ENCODE measurements at places on chromosomes 7 and 10.

DNA sequence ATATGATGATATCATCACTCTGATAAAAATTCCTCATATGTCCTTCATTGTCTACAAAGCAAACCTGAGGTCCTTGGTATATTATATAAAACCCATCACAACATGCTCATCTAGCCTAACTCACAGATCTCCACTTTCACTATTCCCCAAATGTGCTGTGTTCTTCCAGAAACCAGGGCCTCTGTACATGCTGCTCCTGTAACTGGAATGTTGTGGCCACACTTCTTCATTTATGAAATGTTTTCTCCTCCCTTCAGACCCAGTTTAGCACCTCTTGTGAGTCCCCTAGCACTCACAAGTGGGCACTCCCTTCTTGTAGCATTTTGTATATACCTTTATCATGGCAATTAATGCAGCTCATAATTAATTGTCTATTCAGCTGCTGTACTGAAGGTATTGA lies 61.9 kb downstream of the AASS start:
- DNase-seq: no peak

GRCh38 chr7:105800849-105801534 lies 75.4 kb downstream of the ATXN7L1 start:
- DNase-seq: no peak

DNA sequence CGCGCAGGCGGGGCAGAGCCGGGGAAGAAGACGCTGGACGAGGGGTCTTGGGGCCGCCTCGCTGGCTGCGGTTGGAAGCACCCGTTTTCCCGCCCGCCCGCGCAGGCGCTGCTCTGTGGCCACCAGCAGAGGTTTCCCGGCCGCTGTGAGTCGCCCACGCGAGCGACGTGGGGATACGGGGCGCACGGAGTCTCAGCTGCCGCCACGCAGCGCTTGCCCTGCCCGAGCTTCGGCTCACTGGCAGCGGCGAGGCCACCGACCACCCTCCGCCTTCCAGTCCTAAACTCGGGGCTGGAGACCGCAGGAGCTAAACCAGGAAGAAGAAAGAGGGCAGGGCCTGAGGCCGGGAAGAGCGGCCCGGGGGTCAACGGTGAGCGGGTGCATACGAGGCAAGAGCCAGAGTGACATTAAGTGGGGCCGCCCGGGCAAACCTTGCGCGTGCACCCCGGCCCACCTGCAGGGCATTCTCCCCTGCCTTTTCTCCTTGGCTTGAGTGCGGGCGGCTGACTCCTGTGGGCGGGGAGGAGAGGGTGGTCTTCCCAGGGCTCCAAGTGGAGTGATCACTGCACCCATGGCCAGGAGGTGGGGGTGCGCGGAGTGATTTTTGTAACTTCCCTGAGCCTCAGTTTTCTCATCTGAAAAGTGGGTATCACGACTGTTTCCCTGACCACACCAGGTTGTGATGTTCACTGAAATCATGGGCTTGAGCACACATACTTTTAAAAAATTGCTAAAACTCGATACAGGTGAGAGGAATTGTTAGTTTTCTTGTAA lies 7.1 kb upstream of the EMX2 start:
- DNase-seq: no peak

DNA sequence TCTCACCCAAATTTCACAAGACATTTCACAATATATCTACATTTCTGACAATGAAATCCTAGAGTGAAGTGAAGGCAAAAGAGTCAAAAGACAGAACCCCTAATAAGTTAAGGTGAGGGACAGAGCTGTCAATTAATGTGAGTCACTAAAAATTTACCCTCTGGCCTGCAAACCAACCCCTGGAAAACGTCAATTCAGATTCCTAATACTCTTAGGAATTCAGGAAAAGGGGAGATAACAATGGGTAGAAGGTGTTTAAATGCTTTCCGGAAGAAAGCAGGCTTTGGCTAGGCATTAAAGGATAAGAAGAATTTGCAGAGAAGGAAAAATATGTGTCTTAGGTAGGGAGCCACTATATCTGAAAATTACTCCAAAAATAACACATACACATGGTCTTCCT lies 299.6 kb downstream of the INHBA start:
- DNase-seq: no peak

DNA sequence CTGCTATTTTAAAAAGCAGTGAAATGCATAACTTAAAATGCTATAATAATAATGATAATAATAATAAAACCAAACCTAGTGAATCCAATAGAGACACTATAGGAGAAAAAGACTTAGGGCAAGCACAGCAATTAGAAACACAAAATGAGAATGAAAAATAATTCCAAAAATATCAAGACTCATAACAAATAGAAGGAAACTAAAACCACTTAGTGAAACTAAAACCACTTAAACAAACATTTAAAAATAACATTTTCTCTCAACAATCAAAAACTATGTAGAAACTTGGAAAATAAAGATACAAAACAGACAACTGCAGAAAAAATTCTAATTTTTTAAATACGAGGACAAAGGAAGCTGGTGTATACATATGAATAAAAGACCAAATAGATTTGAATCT lies 655.2 kb upstream of the NRG3 start:
- no peak for DNase-seq

DNA sequence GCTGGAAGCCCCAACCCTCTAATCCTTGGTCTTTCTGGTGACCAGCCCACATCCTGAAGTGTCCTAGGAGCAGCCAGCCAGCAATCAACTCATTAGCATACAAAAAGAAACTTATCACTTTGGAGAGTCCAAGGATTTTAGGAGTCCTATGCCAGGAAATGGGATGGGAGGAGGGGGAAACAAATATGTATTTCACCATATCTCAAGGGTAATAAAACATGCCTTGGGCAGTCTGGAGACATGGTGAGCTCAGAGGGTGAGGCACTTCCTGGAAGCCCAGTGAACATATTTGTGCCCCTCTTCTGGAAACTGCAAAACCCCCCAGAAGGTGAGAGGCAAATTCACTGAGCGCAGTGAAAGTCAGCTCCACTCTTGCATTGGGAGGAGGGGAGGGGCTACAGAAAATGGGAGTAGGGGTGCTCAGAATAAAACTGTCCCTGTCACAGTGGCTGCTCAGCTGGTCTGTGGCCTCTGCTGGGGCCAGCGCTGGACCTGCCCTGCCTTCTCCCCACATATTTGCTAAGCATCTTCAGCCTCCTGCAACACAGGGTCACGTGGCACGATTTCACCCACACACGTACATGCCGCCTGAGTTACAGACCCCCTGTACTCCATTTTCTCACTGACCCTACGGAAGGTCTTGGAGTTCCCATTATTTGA lies 17.7 kb upstream of the ZMIZ1 start:
- no peak for DNase-seq

DNA sequence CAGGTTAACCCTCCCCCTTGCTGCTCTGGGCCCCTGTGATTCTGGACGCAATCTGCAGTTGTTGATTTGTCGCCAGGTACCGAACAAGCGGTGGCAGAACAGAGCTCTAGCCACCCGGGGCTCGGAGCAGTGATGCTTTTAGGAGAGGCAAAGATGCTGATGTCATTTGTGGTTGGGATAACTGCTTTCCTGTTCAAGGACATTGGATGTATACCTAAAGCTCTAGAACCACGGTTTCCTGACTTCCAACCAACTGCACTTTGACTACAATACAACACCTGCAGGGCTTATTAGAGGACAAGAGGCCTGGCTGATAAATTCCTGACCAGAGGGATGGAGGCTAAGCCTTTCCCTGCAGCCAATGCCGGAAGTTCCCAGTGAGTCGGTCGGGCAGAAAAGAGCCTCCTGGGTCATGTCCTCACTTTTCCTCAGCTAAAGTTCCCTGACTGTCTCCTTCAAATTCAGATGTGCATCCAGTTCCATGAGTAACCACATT lies 6.5 kb upstream of the RBM20 start:
- DNase-seq: no peak

DNA sequence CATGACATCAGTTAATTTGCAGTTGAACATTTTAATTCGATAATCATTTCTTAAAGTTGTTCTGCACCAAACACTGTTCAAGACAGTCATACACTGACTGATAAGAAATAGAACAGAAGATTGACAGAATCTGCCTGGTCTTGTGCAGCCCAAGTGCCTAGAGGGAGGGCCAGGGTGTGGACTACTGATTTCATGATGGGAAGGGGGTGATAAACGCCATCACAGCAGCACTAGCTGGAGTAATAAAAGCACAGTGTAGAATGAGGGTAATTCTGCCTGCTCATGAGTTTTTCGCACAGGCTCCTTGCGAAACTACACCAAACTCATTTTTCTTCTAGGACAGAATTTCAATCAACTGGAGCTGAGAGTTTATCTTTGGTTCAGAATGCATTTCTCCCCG lies 270.1 kb downstream of the ARL4A start:
- DNase-seq: no peak

DNA sequence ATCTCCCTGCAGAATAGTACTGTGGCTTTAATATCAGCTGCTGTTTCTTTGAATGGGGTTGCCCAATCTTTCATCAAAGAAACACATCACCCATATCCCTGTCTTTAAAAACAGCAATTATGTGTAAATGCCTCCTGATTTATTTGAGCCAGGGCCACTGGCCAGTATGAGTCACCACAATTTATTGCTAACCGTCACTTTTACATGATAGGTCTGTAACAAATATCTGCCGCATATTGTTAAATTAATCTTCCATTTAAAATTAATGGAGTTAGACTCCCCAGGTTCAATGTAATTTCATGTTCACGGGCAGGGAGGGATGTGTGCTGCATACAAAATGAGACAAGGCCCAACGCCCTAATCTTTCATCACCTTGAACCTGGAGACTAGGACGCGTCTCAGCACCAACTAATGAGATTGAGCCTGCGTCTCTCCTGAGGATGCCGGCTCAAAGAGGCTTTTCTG lies 673.4 kb downstream of the AUTS2 start:
- DNase-seq: no peak

DNA sequence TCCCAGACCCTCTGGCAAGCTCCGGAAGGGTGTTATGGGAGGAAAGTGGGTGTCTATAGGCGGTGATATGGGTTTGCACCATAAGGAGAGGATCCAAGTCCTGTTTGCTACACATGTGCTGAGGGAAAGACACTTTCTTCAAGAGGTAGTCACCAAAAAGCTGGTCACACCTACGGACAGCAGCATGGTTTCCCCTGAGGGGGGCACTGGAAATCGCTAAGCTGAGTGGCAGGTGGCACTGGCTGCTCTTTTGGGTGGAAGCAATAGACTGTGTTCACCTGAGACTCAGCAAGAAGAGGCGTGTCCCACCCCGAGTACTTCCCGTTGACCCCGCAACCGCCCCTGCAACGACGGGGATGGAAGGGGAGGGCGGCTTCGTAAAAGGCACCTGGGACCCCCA lies 1.8 kb upstream of the FOXI2 start:
- no peak for DNase-seq

GRCh38 chr7:132410385-132410784 lies 165.9 kb downstream of the PLXNA4 start:
- no peak for DNase-seq

DNA sequence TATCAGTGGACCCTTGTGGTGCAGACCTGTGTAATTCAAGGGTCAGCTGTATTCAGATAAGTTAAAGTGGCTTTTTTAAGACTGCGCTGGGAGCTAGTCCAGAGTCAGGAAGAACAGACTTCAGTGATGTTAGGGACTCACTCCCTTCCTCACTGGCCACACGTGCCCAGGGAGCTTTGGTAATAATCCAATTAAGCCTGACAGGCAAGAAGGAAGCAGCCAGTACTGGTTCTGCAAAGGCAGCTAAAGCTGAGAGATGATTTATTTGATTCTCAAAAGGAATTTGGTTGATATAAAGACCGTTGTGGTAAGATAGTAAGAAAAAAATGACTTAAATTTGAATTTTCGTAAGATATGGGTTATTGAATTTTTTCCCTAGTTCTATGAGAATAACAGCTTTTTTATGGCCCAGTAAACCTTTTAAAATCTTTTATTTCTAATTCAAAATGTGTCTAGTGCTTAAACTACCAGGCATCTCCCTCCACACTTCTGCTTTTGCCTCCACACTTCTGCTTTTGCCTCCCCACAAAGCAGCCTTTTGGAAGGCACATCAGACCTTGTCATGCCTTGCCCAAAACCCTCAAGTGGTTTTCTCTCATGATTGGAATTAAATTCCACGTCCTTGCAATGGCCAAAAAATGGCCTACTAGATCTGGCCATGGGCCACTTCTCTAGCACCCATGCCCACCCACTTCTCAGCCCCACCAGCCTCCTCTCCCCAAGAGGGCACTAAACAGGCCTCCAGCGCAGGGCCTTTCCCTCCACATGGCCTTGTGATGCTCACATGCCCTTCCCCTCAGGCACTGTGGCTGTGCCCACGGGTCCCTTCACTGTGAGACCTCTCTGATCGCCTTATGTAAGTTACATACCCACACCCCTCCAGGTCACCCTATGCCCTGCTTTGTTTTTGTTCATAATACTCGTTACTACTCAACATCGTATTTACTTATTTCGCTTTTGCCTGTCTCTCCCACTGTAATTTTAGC lies 92.5 kb downstream of the POU6F2 start:
- no peak for DNase-seq

DNA sequence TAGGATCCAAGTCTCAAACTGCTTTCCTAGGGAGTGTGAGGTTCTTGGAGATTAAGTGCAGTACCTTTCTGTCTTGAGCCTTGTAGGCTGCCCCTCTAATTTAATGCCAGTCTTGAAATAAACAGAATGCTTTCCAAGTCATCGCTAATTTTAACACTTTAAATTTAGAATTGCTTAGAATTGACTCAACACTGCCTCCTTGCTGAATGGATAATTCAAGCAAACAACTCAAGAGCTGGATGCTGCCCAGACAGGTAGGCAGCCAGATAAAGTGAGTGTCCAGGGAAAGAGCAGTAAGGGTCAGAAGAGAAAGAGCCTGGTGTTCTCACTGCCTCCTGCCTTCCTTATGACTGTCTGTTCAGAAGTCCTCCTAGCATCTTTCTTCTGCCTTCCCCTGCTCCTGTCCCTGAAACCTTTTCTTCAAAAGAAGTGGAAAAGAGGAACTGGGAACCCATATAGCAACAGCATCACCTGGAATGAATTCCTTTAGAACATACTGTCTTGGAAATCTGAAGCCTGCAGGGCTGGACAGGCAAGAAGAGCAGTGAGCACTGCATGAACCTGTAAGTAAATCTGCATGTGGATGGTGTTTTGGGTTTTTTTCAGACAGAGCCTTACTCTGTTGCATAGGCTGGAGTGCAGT lies 3.1 kb upstream of the GOT1 start:
- no peak for DNase-seq

DNA sequence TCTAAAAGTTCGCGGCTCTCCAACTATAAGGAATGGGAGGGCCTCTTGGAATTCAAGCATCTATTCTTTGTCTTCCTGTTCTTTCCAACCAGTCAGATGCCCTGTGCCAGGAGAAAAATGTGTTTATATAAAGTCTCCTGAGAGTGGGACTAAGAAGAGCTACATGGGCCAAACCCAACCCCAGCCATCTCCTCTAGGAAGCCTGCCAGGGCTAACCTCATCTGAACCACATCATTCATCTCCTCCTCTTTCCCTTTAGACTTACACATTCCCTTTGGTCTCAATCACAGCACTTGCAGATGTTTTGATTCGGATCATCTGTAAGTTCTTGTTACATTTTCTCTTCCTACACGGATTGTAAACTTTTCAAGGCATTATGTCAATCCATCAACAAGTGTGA lies 62.6 kb downstream of the DOCK4 start:
- no peak for DNase-seq

DNA sequence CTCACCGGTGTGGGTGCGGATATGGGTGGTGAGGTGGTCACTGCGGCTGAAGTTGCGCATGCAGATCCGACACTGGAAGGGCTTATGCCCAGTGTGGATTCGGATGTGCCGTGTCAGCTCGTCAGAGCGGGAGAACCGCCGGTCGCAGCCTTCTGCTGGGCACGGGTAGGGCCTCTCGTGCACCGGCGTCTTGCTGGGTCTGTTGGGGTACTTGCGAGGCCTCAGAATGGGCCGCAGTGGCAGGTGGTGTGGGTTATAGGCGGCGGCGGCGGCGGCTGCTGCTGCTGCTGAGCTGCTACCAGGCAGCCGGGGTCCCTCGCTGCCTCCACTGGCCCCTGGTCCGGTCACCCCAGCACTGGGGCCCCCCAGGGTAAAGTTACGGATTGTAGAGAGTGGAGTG lies 2.7 kb downstream of the EGR2 start:
- no peak for DNase-seq
